ENCODE measurements at places on chromosomes 4 and X.

DNA sequence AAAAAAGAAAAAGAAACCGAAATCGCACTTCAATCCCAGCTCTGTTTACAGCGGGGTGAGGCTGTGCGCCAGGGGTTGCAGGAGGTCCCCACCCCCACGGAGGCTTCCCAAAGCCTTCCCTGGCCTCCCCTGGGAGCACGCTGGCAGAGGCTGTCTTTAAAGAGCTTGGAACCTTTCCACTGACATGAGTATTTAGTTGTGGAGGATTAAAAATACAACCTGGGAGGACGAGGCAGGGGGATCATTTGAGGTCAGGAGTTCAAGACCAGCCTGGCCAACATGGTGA, 69.1 kb downstream of the PPP2R2C start:
- H3K27me3 ChIP-seq: peaks cover 34% of the 10 kb centered on the region
- no peak overlapping the region for H3K27ac ChIP-seq
- DNase-seq: no peak
- no peaks in the 10 kb centered on the region for H3K36me3 ChIP-seq
- no peak overlapping the region for H3K4me3 ChIP-seq
- peaks cover 4% of the 10 kb centered on the region for H3K4me1 ChIP-seq

DNA sequence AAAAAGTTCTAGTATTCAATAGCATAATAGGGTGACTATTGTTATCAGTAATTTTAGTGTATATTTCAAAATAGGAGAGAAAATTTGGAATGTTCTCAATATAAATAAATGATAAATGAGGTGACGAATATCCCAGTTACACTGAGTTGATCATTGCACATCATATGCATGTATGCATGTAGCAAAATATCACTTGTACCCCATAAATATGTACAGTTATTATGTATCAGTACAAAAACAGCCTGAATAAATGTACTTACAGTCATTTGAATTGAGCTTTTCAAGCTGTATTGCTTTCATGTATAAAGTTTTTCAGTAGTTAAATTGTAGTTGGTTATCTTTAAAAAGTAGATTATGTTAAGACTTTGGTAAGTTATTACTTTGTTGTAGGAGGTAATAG, 12.6 kb downstream of the CISD2 start:
- no peaks in the 10 kb centered on the region for H3K27me3 ChIP-seq
- H3K4me3 ChIP-seq: no peak overlapping the region
- peaks cover 50% of the 10 kb centered on the region for H3K36me3 ChIP-seq
- H3K4me1 ChIP-seq: peaks cover 10% of the 10 kb centered on the region
- no peak overlapping the region for H3K27ac ChIP-seq

- H3K27me3 ChIP-seq: no peaks in the 10 kb centered on the region
- H3K4me1 ChIP-seq: no peaks in the 10 kb centered on the region
- DNase-seq: no peak
- H3K36me3 ChIP-seq: no peaks in the 10 kb centered on the region
- no peak overlapping the region for H3K4me3 ChIP-seq
These were observed 211.5 kb downstream of the DHX15 start for GRCh38 chr4:24372881-24373280.

GRCh38 chr4:2942037-2942531, 21.1 kb downstream of the NOP14 start:
- H3K4me1 ChIP-seq: peaks cover 26% of the 10 kb centered on the region
- no peak overlapping the region for H3K4me3 ChIP-seq
- peaks cover 78% of the 10 kb centered on the region for H3K36me3 ChIP-seq
- H3K27ac ChIP-seq: peak overlapping the region; percentile 59
- no peaks in the 10 kb centered on the region for H3K27me3 ChIP-seq
- no peak for DNase-seq
